H9 (cell line): ENCODE measurements at places on chromosomes 5 and 9. TPM values are rescaled to one million over a fixed set of nuclear protein-coding genes. Genes with fewer than 3 reads are reported as not detected.

The GCNT4 gene
- total RNA-seq: 0.63 and 0.66 TPM in 2 replicates

The IARS1 gene
- 222 and 234 TPM in 2 replicates for total RNA-seq

The FCN2 gene
- total RNA-seq: not detected in 2 replicates

The TRAF2 gene
- total RNA-seq: 48.8 and 49.2 TPM in 2 replicates

The BTNL3 gene
- not detected in 2 replicates for total RNA-seq

The KCNV2 gene
- total RNA-seq: not detected in 2 replicates

The TAF11L5 gene
- not detected in 2 replicates for total RNA-seq

The CCL27 gene
- 0.28 and 1.0 TPM in 2 replicates for total RNA-seq

The INSYN2B gene
- total RNA-seq: not detected in 2 replicates

The CYSRT1 gene
- total RNA-seq: 1.0 and 1.9 TPM in 2 replicates

The UNC5A gene
- total RNA-seq: 4.4 and 5.3 TPM in 2 replicates

The SPINK5 gene
- 5.6 and 6.0 TPM in 2 replicates for total RNA-seq

The INSL4 gene
- total RNA-seq: not detected in 2 replicates

The TOR2A gene
- total RNA-seq: 13.2 and 16.3 TPM in 2 replicates

The UBAP2 gene
- 60.8 and 61.1 TPM in 2 replicates for total RNA-seq

The GPR150 gene
- 0.11 TPM in 1 of 2 replicates, not detected in the other for total RNA-seq

The SNX30 gene
- 10.0 and 10.3 TPM in 2 replicates for total RNA-seq

The FOXI1 gene
- total RNA-seq: not detected in 2 replicates

The IL33 gene
- total RNA-seq: not detected in 2 replicates

The HSPA9 gene
- total RNA-seq: 397 and 399 TPM in 2 replicates

The SLC6A18 gene
- total RNA-seq: not detected in 2 replicates

The NR2F1-AS1 gene
- total RNA-seq: 1.7 and 1.9 TPM in 2 replicates

The CCDC192 gene
- 0.22 TPM in 1 of 2 replicates, not detected in the other for total RNA-seq

The PRRX2 gene
- total RNA-seq: 3.9 and 4.2 TPM in 2 replicates

The GHR gene
- total RNA-seq: 0.20 and 0.24 TPM in 2 replicates

The LHX3 gene
- total RNA-seq: not detected in 2 replicates

The TMC1 gene
- total RNA-seq: 2.4 and 2.5 TPM in 2 replicates

The UBQLN1 gene
- 111 and 116 TPM in 2 replicates for total RNA-seq

The RALGDS gene
- 20.9 and 21.3 TPM in 2 replicates for total RNA-seq

The CDKN2A gene
- total RNA-seq: 0.35 TPM in 1 of 2 replicates, not detected in the other

The WWC1 gene
- 28.2 and 30.7 TPM in 2 replicates for total RNA-seq

The DOCK2 gene
- 7.8 and 8.3 TPM in 2 replicates for total RNA-seq

The TRIM7 gene
- not detected in 2 replicates for total RNA-seq

The FUBP3 gene
- 78.6 and 83.5 TPM in 2 replicates for total RNA-seq

The CERT1 gene
- total RNA-seq: 48.1 and 50.2 TPM in 2 replicates

The TRIM14 gene
- total RNA-seq: 12.5 and 14.7 TPM in 2 replicates

The RABGAP1 gene
- 31.6 and 33.5 TPM in 2 replicates for total RNA-seq

The SLC34A1 gene
- total RNA-seq: not detected in 2 replicates

The ZNF879 gene
- 5.4 and 6.4 TPM in 2 replicates for total RNA-seq

The SLC25A48 gene
- total RNA-seq: 0.46 and 0.66 TPM in 2 replicates

The SLCO6A1 gene
- total RNA-seq: 0.46 and 0.77 TPM in 2 replicates

The ENTREP1 gene
- total RNA-seq: 21.3 and 21.8 TPM in 2 replicates

The F12 gene
- 2.3 and 3.5 TPM in 2 replicates for total RNA-seq

The ECM2 gene
- not detected in 2 replicates for total RNA-seq

The ZFP37 gene
- 4.8 and 5.1 TPM in 2 replicates for total RNA-seq

The SLC36A3 gene
- not detected in 2 replicates for total RNA-seq

The LIFR gene
- 6.3 and 7.8 TPM in 2 replicates for total RNA-seq

The HTR1A gene
- total RNA-seq: 0.55 and 0.79 TPM in 2 replicates

The LRRC26 gene
- total RNA-seq: 0.55 and 0.96 TPM in 2 replicates

The RANBP17 gene
- 16.5 and 20.0 TPM in 2 replicates for total RNA-seq

The ANGPTL2 gene
- total RNA-seq: 4.8 and 5.1 TPM in 2 replicates

The LMBRD2 gene
- 4.3 and 5.3 TPM in 2 replicates for total RNA-seq

The SLC45A2 gene
- total RNA-seq: not detected in 2 replicates

The SEMA5A gene
- 4.1 and 4.3 TPM in 2 replicates for total RNA-seq

The MSX2 gene
- total RNA-seq: 0.35 and 0.42 TPM in 2 replicates

The SPAG8 gene
- 0.46 and 0.50 TPM in 2 replicates for total RNA-seq

The TMED9 gene
- total RNA-seq: 155 and 156 TPM in 2 replicates

The PAEP gene
- total RNA-seq: not detected in 2 replicates

The IL7R gene
- not detected in 2 replicates for total RNA-seq
